ENCODE measurements at places on chromosomes 3 and 15.
A peak's percentile ranks its signal among the peaks of the same experiment; 100 is the strongest.

GRCh38 chr15:91335702-91336101 lies 235.6 kb downstream of the SV2B start:
- no peak for DNase-seq

- no peak for DNase-seq
Measured at GRCh38 chr3:127597020-127597771, 1.0 kb upstream of the MCM2 start.

- no peak for DNase-seq
Measured at GRCh38 chr3:69872783-69873378, 126.7 kb upstream of the SAMMSON start.

DNA sequence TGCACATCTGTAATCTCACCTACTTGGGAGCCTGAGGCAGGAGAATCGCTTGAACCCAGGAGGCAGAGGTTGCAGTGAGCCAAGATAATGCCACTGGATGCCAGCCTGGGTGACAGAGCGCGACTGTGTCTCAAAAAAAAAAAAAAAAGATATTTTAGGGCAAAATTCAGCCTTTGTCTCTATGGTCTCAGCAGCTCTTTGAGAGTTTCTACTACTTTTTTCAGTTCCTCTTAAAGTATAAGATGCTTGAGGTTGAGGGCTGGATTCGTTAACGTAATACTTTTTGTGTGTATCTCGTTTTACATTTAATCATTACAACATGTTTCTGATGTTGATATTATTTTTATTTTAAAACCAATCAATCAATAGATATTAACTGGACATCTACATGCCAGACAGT lies 381.2 kb upstream of the TBL1XR1 start:
- DNase-seq: no peak

DNA sequence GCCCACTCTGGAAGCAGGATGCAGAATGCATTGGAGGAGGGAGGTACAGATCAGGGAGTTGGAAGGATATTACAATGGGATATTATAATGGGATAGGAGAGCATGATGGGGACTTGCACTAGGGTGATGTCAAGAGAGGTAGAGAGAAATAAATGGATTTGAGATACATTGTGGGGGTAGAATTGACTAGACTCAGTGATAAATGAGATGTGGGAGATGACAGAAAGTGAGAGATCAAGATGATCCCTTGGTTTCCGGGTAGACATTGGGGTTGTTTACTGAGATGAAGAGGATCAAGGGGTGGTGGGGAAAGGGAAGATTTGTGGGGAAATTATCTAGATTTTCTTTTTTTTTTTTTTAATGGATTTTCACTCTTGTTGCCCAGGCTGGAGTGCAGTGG lies 42.7 kb downstream of the BFSP2 start:
- no peak for DNase-seq

GRCh38 chr3:106197532-106198194 lies 328.9 kb upstream of the CBLB start:
- DNase-seq: no peak

DNA sequence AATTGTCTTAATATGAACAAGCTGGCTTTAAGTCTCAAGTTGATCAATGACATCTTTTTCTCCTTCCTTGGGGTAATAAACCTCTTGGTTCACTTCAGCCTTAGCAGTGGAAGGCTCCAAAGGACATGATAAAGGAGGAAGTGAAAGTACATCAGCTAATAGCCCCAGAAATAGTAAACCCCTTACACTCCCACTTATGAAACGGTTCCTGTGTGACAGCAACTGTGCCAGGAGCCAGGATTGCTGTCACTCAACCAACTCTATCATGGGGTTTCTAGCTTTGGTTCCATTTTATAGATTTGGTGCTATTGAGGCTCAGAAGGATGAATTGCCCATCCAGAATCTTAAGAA lies 216.7 kb downstream of the ABHD5 start:
- no peak for DNase-seq

DNA sequence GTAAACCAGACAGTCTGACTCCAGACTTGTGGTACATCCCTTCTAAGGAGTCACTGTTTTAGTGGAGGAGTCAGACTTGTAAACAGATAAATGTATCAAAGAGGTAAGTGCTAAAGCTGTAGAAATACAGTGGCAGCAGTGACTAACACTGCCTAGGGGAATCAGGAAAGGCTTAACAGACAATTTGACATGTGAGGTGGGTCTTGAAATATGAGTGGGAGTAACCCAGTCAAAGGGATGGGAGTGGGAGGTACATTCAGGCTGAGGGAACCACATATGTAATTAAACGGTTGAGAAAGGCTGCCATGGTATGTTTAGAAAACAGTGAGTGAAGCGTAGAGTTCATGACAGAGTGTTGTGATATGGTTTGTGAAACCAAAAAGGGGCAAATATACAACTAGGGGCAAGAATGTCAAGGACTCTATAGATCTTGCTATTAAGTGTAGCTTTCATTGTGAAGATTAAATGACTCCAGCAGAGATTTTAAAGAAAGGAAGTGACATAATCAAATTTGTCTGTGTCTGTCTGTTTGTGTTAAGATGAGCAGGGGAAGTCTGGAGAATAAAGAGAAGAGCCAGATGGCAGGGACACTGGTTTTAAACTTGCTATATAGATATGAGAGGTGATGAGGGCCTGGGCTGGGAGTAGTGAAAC lies 11.2 kb upstream of the ALCAM start:
- DNase-seq: peak; percentile 85

GRCh38 chr3:31170932-31171670 lies 276.6 kb upstream of the GADL1 start:
- DNase-seq: no peak

- DNase-seq: no peak
Measured at GRCh38 chr3:117903226-117903625, 1131.4 kb downstream of the IGSF11 start.

GRCh38 chr3:39228496-39228895 lies 36.1 kb upstream of the XIRP1 start:
- no peak for DNase-seq

DNA sequence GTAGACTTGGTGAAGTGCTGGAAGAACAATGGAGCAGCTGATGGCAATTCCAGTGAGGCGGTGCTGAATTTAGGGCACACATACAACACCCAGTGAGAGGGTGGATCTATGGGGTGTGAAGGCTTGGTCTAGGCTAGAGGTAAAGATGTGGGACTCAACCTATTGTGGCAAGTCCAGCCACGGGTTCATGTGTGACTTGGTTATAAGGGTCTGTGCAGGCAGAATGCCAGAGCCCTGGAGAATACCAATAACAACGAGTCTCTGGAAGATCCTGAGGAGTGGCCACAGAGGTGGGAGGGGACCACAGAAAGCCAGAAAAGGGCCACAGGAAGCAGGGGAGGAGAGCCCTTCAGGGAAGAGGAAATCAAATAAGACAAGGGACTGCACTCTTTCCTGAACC lies 55.0 kb downstream of the VGLL4 start:
- DNase-seq: no peak

GRCh38 chr3:78665776-78666469 lies 1101.9 kb downstream of the ROBO1 start:
- DNase-seq: no peak

DNA sequence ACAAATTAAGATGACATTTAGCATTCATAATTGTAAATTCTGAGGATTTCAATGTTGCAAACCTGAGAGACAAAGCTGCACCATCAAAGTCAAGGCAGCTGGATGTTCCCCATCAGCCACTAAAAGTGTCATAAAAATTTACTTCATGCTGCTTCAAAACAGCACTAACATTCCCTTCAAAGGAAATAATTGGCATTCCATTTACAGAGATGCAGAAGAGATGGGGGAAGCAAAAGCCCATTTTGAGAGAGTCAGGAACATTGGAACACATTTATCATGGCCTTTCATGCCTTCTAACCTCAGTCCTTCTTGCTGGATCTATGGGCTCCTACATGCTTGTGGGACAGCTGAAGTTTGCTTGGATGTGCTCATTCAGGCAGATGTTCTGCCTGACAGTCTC lies 6.4 kb upstream of the TMEM158 start:
- no peak for DNase-seq

- no peak for DNase-seq
Measured at GRCh38 chr3:53670721-53671120, 175.5 kb downstream of the CHDH start.

- DNase-seq: no peak
Measured at GRCh38 chr3:166785876-166786275, 594.2 kb downstream of the ZBBX start.

- DNase-seq: no peak
Measured at GRCh38 chr3:197749315-197749600, 425 bp upstream of the FYTTD1 start.

- DNase-seq: no peak
Measured at GRCh38 chr3:189890496-189890895, 230.2 kb downstream of the P3H2 start.

DNA sequence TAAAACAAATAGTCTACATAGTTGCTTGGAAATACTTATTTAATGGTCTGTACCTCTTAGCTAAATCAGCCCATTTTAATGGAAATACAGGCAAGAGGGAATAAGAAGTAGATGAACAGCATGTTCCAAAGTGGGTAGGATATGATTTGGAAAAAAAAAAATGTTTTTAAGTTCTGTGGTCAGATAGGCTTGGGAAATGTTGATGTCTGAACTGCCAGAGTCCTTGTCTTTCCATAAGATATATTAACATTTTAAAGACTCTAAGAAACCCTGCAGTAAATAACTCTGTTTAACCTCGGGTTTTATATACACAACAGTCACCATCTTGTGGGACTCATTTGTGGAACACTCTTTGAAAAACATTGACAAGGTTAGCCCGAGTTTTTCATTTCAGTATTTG lies 40.0 kb upstream of the PTPN23 start:
- no peak for DNase-seq

- DNase-seq: no peak
Measured at GRCh38 chr3:123951522-123952447, 9.2 kb downstream of the CCDC14 start.

DNA sequence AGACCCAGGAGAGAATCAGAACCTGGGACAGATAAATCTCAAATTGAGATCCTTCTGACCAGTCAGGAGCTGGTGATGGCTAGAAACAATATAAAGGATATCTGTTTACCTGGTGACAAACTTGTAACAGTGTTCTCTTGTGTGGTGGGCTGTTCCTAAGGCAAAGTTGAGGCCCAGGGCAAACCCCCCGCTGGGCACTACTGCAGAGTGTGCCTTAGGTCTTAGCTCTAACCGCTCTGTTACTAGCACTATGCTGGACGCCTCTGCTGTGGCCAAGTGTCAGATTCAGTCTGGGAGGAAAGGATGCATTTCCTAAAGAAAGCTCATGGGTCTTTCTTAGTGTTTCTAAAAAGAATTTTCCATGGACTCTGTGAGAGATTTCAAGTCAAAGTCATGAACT lies 146.5 kb upstream of the MEIS2 start:
- DNase-seq: no peak

GRCh38 chr15:29986946-29987345 lies 95.8 kb upstream of the GOLGA8J start:
- no peak for DNase-seq

DNA sequence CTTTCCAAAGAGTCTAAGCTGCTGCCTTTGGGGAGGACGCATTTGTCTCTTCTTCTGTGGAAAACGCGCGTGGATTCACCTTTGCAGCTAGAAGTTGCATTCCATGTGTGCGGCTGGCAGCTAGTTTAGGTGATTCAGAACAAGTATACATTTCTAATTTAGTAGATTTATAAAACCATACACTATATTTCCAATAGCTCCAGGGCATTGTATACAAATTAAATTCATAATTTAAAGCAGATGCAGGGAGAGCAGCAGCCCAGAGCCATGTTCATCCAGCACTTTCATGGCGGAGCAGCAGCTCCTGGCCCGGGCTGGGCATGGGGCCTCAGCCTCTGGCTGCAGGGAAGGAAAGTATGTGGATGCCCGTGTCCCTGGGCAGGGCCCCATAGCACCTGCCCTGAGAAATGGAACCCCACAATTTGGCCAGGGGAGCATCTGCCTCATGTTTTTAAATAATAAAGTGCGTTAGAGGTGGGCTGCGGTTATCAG lies 42.8 kb upstream of the SEC22A start:
- DNase-seq: no peak

DNA sequence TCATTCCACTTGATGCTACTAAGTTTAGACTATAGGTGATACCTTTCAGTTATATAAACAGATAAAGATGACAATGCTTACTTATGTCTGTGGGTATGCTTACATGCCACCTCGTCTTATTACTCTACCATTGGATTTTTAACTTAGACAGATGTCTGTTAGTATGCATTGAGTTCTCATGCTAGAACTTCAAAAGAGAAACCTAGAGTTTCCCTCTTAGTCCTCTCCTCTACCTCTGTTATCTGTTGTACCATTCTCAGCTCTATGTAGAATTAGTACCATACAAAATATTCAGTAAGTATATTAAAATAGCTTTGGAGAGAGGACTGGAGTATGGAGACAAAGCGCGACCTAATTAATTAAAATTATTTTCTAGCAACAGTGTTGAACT lies 111.3 kb downstream of the BBX start:
- no peak for DNase-seq

DNA sequence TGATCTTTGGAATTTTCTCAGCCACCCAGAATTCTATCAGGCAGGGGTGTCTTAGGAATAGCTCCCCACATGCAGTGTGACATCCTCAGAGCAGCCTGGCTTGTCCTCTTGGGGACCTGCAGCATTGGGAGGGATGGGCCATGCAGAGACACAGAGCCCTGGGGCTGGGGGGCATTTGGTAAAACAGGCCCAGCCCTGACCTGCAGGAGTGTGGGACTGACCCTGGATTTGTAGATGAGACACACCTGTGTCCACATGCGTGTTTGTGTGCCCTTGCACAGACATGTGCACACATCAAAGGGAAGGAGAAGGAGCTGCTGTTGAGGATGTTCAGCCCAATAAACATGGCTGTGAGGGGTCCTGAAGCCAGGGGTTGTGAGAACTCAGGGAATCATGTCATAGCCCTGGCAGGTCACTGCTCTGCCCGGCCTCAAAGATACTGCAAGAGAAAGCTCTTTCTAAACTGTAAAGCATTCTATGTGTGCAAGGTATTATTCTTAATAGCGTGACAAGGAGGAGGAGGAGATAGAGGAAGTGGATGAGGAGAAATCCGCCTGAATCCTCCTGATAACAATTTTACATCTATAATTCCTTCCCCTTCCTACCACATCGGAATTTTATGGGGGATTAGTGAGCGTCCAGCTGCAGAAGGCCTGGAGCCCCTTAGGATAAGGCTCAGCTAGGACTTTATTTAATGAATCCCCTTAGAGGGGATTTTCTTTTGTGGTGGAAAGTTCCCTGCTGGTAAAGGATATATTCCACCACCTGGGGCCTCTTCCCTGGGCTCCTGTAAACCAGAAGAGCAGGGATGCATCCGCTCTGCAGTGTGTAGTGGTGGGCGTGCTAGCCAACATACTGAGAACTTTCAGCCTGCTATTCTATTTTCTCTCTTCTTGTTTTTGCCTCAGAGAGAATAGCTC lies 245.5 kb downstream of the EPHB1 start:
- no peak for DNase-seq

DNA sequence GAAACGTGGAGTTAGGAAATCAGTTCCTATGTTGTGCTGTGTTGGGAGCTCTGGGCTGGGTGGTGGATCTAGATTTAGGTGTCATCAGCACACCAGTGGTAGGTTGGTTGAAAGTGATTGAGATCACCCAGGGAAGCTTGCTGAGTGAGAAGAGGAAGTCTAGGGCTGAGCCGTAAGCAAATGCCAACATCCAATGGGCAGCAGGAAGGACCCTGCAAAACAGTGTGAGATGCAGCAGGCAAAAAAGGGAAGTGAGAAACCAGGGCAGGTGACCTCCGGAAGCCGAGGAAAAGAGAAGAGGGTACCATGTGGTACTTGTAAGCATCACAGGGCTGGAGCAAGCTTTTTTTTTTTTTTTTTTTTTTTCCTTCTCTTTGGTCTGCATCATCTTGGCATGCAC lies 15.9 kb upstream of the COPG1 start:
- DNase-seq: no peak

GRCh38 chr3:100047455-100048141 lies 66.7 kb downstream of the FILIP1L start:
- DNase-seq: peak; percentile 56
